ENCODE measurements at places on chromosomes 4 and X.

- no peak for DNase-seq
Observed at GRCh38 chr4:141133999-141134995, 1.0 kb upstream of the RNF150 start.

GRCh38 chr4:6239968-6240367, 29.7 kb upstream of the WFS1 start:
- DNase-seq, result no peak

DNA sequence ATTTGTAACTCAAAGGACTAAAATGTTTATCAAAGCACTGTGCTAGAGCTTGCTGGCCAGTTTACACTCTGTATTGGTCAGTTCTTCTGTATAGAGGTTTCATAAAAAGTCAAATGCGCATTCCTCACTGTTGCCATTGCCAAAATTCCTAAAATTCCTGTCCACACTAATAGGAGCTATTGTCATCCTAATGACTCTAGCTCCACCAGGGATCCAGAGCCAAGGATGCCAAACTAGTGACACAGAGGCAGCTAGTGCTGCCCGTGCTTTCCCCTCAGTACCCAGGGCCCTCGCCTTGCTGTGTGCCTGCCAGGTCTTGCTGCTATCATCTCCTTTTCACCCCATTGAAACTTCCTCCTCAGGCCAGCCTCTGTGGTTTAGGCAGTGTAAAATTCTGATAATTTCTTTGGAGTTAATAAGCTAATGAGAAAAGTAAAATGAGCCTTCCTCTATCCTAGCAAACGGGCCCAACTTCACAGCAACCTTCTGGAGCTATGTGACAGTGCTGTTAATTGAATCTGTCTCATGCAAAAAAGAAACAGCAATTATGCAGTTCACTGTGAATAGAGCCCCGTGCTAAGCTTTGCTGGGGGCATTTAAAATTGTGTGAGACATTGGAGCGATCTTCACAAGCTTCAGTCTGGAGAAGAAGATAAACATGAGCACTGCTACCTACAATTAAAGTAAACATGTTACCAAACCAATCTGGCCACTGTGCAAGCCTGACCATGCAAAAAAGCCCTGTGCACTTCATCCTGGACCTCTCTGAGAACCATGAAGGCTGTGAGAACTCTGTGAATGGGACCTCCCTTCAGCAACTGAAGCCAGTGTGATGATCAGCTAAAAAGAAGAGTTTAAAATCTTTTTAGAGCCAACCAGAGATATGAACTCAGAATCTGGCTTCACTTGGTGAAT, 43.1 kb upstream of the FGF2 start:
- DNase-seq, result no peak

- DNase-seq, result no peak
Observed at GRCh38 chrX:12877386-12877785, 10.5 kb downstream of the TLR7 start.

DNA sequence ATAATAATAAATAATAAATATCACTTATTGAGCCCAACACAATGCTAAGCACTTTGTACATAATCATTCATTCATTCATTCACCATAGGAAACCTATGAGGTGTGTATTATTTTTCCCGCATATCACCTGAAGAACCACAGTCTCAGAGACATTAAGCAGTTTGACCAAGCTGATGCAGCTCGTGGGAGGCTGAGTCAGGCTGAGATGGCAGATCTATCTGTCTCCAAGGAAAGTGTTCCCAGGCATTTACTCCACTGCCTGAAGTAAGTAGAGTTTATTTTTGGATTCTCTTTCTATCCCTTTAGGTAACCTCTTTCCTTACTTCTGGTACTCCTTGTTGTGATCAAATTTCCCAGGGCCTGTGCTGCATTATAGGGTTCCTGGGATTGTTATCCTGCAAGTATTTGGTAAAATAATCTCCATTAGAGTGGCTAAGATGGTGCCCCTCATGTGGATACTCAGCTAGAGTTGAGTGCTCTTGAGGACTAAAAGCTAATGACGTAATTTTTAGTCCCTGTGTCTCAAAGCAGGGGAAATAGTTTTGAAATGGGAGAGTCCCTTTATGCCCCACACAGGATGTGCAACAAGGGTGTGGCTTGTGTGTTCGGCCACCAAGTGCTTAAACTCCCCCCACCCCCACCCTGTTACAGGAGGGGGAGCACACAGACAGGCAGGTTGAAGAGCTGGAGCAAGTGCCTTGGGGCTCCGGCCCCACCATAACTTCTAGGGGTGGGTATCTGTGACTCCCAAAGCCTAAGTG, 467.0 kb downstream of the STIM2 start:
- no peak for DNase-seq

DNA sequence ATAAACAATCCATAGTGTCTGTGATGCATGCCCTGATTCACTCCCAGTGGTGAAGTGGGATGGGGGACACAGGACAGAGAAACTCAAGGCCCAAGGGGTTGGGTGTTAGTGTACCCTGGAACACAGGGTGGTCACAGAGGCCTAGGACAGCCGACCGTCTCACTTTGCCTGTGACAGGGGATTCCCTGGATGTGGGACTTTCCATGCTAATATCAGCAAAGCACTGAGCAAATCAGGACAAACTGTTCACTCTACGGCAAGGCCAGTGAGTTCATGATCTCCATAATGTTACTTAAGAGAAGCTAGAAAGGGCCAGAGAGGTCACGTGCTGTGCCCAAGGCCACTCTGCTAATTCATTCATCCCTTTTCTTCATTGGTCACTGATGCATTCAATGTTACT, 158.7 kb upstream of the RBPJ start:
- no peak for DNase-seq

DNA sequence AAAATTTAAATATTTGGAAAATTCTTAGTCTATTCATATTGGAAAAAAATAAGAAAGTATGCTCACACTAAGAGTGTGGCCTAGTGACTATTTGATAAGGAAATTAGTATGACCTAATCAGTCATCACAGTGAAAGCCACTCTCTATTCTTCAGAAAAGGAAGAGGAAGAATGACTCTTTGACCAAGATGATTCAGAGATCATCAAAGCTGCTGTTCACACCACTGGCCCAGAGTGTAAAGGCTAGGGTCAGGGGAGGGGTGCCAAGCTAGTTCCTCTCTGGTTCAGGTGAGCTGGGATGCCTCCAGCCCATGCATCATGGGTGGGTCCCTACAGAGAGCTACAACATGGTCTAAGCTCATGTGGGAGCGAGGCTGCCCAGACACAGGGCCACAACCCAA, 396.9 kb upstream of the NDST3 start:
- DNase-seq, result no peak
